ENCODE measurements at places on chromosomes 3 and 15.

GRCh38 chr3:23952646-23953045, 7.6 kb downstream of the NR1D2 start:
- DNase-seq = no peak

DNA sequence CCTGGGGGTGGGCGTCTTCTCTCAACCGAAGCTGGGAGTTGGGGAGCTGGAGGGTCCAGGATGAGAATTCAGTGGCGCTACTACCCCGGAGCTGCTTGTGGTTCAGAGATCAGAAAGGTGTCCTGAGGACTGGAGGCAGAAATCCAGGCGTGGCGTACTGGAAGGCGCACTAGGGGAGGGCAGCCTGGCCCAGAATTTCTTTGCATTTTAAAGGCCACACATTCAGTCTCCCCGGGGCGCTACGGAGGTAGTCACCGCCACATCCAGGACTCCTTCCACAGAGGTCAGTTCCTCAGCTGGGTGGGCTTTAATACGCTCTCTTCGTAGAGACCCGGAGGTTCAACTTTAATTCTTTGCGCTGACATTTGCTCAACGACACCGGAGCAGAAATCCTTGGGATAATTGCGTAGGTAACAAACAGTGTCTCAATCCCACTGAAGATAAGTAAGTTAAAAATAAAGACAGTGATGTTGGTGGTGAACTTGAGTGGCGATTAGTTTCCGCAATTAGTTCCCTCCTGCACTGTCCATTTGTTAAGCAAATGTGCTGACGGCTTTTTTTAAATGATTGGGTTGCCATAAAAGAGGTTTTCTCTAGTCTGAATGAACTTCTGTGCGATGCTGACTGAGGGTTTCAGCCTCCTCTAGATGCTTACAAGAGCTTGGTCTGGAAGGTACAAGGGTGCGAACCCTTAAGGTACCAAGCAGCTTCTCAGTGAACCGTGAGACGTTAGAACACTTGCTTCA, 535 bp downstream of the MCTP2 start:
- no peak for DNase-seq

GRCh38 chr15:41914411-41914810, 20.6 kb upstream of the SPTBN5 start:
- no peak for DNase-seq

DNA sequence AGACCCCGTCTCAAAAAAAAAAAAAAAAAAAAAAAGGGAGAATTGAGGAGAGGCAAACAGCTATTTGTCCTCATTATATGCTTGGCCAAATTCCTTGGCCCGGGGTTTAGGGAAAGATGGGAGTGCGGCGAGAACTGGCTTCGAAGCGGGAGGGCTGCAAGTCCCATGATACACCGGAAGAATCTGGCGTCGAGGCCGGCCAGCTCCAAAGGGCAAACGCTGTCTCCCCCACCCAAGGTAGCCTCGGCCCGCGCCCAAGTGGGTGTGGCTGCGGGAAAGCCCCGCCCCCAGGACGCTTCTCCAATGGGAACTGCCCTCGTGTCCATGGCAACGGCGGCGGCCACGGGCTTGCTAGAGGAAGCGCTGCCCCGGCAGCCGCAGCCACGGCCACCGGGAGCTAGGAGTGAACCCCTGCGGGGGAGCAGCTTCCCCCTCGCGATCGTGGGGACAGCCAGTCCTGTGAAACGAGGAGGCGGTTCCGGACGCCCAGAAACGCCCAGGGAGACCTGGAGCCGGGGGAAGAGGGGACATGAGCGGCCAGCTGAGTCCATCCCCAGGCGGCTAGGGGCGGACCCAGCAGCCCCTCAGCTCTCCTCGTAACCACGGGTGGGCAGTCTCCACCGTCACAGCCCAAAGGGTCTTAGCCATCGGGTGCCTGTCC, at the start of gene TTLL13:
TSS of gene TTLL13 (plus strand) at position 354 of the 661 bp plus-strand sequence. CDS start 1,075 bp downstream, outside the sequence.
- no peak for DNase-seq
